C1 segment of cervical spinal cord (tissue), 14 donors: ENCODE measurements at places on chromosomes 7 and 10.
A peak's percentile ranks its signal among the peaks of the same experiment; 100 is the strongest.

GRCh38 chr10:34522546-34522945 is 292.6 kb downstream of the PARD3 start:
- DNase-seq, result no peak

DNA sequence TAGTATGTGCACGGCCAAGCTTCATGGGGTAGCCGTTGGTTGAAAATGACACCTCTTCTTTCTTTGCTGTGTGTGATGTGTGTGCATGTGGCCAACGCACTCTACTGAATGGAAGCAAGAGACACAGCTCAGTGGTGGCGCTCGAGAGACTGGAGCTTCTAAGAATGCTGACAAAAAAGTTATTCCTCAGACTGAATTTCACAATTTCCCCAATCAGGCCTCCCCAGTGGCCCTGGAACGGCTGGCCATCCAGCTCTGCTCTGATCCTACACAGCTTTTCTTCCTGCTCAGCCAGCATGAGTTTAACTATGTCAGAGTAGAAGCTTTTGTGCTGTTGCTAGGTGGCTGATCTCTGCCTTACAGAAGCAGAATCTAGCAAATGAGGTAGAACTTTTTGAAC is 186.7 kb upstream of the PLXDC2 start:
- DNase-seq, result peak; percentile 5

GRCh38 chr7:158274404-158274811 is 313.2 kb downstream of the PTPRN2 start:
- DNase-seq, result no peak

- no peak for DNase-seq
Observed at GRCh38 chr10:19577807-19578206, 238.4 kb upstream of the PLXDC2 start.

- no peak for DNase-seq
Observed at GRCh38 chr10:132470410-132471124, 67.0 kb upstream of the INPP5A start.

DNA sequence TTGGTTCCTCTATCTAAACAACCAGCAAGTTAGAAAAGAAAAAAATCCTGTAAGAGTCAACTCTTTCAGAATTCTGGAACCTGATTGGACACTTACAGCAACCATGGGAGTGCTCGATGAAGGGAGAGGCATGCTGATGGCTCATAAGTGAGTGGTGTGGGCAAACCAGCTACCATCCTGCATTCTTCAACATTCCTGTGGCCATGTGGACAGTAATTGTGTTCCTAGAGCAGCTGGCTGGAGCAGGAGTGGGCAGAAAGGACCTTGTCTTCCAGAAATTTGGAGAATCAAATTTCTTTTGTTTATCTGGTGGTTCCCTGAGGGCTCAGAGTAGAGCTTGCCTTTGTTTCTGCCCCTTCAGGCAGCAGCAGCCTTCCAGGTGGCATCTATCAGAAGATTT is 22.5 kb upstream of the MYL7 start:
- no peak for DNase-seq

GRCh38 chr10:35017608-35018007 is 72.5 kb downstream of the CUL2 start:
- DNase-seq, result no peak

DNA sequence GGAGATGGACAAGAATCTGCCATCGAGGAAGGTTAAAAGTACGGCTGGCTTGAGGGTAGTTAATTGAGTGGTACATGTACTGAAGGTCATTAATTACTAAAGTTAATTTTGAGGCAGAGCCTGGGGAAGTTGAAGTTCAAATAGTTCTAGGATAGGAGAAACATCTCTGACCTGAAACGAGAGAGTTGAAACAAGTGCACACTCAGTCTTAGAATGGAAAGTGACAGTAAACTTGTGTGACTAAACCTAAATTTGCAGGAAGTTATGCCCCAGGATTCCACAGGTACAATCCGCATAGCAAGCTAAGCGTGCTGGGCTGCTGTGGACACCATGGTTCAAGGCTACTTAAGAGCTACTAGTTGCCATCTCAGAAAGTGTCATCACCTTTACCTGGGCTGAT is 209.9 kb downstream of the CHCHD3 start:
- DNase-seq, result no peak

- no peak for DNase-seq
Observed at GRCh38 chr10:36094096-36094495, 452.0 kb upstream of the FZD8 start.

- DNase-seq, result no peak
Observed at GRCh38 chr7:33452805-33453502, 323.6 kb downstream of the BBS9 start.

DNA sequence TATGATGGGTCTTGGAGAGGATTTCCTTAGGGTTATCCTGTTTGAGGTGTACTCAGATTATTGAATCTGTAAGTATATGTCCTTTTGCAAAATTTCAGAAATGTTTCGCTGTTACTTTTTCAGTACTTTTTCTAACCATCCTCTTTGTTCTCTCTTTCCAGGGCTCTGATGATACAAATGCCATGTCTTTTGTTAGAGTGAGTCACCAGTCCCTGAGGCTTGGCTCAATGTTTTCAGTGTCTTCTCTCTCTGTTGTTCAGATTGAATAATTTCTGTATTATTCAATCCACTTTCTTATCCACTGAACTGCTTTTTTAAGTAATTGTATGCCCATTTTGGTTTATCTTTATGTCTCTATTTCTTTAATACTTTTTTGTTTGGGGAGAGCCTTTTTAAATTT is 449.4 kb downstream of the TNS3 start:
- DNase-seq, result no peak
